ENCODE measurements at places on chromosomes 16 and 17. TPM values are rescaled to one million over a fixed set of nuclear protein-coding genes. Genes with fewer than 3 reads are reported as not detected.
A peak's percentile ranks its signal among the peaks of the same experiment; 100 is the strongest.

- peak; percentile 91 for DNase-seq
- no peaks in the 10 kb centered on the region for H3K36me3 ChIP-seq
- no peaks in the 10 kb centered on the region for H3K27me3 ChIP-seq
- peak overlapping the region; percentile 81 for H3K27ac ChIP-seq
- H3K4me1 ChIP-seq: peaks cover 85% of the 10 kb centered on the region
Observed at GRCh38 chr17:3961564-3962047, 2.6 kb downstream of the ATP2A3 start.

DNA sequence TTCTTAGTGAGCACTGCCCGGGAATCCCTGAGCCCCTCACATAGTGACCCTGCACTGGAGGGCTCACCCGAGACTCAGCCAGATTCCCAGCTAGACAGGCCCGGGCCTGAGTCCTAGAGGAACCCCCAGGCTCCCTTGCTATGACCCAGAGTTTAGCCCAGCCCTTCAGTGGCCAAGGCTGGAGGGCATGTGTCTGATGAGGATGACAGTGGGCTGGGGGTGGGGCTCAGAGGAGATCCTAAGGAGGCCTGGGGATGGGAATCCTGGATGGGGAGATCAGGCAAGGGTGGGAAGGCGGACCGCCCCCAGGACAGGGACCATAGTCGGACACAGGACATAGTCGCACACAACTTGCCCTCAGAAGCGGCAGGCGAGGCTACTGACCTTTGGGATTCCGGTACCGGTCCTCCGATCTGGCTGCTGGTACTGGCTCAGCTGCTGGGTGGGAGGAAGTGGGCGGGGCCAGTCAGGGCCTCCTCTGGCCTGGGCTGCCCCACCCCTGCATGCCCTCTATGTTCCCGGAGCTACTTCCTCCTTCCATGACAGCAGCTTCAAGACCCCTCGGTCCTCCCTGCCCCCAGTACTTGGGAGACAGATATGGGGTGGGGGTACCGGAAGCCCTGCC lies 1.1 kb downstream of the CD79B start:
- peaks cover 85% of the 10 kb centered on the region for H3K4me1 ChIP-seq
- H3K4me3 ChIP-seq: peak overlapping the region; percentile 80
- peak; percentile 77 for DNase-seq
- no peaks in the 10 kb centered on the region for H3K36me3 ChIP-seq
- H3K27me3 ChIP-seq: no peaks in the 10 kb centered on the region

DNA sequence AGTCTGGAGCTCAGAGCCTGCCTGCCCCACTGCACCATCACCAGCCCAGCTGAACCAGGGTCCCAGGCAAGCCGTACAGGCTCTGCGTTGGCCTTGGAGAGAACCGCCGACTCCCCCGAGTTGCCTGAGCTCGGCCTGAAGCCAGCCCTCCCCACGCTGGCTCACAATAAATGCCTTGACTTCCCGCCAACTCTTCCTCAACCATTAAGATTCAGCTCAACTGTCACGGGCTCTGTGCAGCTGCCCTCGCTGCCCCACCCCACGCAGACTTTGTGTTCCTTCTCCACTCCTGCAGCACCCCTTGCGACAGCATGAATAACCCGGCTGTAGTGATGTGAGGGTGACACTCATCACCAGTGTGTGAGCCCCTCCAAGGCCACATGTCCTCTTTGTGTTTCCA lies 4.8 kb upstream of the QPRT start:
- H3K36me3 ChIP-seq: no peaks in the 10 kb centered on the region
- peaks cover 2% of the 10 kb centered on the region for H3K4me1 ChIP-seq
- no peak overlapping the region for H3K27ac ChIP-seq
- no peak for DNase-seq

Gene TMIGD1
- total RNA-seq: not detected

DNA sequence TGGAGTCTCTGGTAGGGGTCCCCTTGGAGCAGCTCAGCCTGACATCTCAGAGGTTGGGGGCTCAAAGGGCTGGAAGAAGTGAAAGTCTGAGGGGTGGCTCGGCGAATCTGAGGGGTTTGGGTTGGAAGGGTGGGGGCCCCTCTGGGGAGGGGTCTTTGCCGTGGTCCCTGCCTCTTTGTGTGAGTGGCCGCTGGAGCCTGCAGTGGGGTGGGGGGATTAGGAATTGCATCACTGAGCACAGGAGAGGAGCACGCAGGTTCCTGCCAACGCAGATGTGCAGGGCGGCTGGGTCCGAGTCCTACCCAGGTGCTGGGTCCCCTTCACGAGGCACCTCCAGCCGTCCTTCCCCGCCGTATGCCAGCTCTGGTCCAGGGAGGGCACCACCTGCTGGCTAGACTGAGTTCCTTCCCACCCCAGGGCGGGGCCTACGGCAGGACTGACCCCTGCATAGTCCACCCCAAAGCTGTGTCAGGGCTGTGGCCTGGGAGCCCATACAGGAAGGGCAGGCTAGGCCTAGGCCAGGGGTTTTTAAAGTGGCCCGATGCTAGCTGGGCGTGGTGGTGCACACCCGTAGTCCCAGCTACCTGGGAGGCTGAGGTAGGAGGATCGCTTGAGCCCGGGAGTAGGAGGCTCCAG lies 9.9 kb downstream of the FMNL1 start:
- DNase-seq: peak; percentile 44
- no peak overlapping the region for H3K4me3 ChIP-seq
- H3K36me3 ChIP-seq: peaks cover 3% of the 10 kb centered on the region
- no peaks in the 10 kb centered on the region for H3K27me3 ChIP-seq
- peak overlapping the region; percentile 99 for H3K27ac ChIP-seq

GRCh38 chr17:27631411-27631760 lies 398 bp downstream of the LGALS9 start:
- peak; percentile 67 for DNase-seq
- peaks cover under 1% of the 10 kb centered on the region for H3K36me3 ChIP-seq
- peak overlapping the region; percentile 53 for H3K4me3 ChIP-seq
- H3K27me3 ChIP-seq: no peaks in the 10 kb centered on the region

- H3K4me3 ChIP-seq: no peak overlapping the region
- no peaks in the 10 kb centered on the region for H3K4me1 ChIP-seq
- H3K27me3 ChIP-seq: no peaks in the 10 kb centered on the region
- H3K27ac ChIP-seq: no peak overlapping the region
Observed at GRCh38 chr17:22411185-22411784, 719.0 kb downstream of the KCNJ18 start.

Gene CPHXL2
- not detected for total RNA-seq

DNA sequence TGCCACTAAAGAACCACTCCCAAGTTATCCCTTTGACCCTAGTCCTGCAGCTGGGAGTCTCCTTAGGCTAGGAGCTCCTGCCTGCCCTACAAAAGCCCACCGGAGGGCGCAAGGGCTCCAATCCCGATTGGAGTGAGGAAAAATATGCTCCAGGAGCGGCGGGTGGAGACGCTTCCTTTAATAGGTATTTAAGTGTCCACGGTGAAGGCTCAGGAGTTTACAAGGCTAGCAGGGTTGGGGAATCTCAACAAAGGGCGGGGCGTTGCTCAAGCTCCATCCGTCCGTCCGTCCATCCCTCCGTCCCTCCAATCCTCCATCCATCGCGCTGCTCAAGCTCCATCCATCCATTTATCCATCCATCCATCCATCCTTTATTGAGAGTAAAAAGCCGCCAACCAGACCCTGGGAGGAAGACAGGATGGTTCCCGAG lies 556 bp upstream of the SPNS1 start:
- H3K27ac ChIP-seq: peak overlapping the region; percentile 90
- H3K4me3 ChIP-seq: peak overlapping the region; percentile 83
- H3K27me3 ChIP-seq: no peaks in the 10 kb centered on the region
- H3K4me1 ChIP-seq: peaks cover 17% of the 10 kb centered on the region

Gene MAP3K3
- total RNA-seq: 74.7 TPM
